CD4-positive, alpha-beta T cell treated with Interleukin-10 for 1 hour (primary cell): ENCODE measurements at places on chromosomes 7 and 10.

GRCh38 chr10:30052062-30052461 is 7.3 kb downstream of the JCAD start:
- no peak for DNase-seq

GRCh38 chr7:24981171-24981951 is 1.4 kb upstream of the OSBPL3 start:
- peak; percentile 41 for DNase-seq

- peak; percentile 24 for DNase-seq
Observed at GRCh38 chr10:93703066-93703465, 674 bp upstream of the FRA10AC1 start.

- DNase-seq, result no peak
Observed at GRCh38 chr7:122132341-122132740, 11.7 kb downstream of the AASS start.

DNA sequence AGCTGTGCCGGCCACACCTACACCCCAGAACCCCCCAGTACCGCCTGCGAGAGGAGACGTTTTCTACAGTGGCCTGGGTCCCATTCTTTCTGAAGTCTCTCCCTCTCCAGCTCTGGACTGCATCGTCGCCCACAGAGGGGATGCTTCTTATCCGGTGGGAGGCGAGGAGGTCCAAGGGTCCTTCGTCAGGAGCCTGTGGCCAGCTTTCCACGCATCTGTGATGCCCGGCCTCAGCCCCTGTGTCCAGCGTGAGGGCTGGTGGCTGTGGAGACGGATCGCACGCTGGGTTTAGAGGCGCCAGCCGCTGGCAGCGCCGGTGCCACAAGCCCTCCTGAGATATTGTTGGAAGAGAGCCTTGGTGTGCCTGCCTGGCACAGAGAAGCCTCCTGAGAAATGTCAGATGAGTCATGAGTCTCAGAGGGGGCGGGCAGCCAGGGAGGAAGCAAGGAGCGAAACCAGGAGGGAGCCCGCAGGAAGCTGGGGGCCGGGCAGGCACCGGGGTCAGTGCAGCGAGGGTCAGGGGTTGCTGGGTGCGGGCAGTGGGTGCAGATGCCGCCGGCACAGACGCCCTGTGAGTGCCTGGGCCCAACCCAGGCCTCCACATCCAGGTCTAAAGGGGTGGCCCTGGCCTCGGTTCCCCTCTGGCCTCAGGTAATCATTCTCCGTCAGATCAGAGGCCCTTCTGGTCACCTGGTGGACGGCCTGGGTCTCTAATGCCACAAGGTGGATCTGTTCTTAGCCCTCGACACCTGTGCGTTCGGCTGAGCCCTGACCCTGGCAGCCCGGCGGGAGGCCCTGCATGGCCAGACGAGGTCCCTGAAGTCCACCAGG is 86.0 kb upstream of the DIP2C start:
- DNase-seq, result no peak

- no peak for DNase-seq
Observed at GRCh38 chr10:71210542-71210871, 1.9 kb upstream of the UNC5B start.

DNA sequence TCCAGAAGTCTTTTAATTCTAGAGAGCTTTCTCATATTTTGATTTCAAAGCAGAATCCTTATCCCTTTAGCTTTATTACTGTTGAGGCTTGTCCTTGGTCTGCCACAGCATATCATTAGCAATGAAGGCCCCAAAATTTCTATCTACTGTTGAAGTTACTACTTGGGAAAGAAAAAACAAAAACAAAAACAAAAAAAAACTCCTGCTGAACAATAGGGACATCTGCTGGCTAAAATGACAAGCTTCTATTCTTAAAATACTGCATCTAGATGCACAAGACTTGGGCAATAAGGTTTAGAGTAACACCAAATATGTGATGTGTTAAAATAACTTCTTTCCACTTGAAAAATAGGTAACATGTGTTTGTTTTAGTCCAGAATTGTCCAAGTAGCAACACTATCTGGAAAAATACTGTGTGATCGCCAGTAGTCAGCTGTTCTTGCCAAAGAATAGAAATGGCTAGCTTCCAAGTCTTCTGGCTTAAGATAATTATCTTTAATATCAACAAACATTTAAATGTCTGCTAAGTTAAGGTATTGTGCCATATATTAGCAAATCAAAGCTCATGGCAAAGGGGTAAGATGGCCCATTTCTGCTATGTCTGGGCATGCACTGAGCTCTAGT is 3.8 kb upstream of the DMTF1 start:
- peak; percentile 40 for DNase-seq

GRCh38 chr7:151174246-151175046 is 7.0 kb upstream of the GBX1 start:
- peak; percentile 26 for DNase-seq

DNA sequence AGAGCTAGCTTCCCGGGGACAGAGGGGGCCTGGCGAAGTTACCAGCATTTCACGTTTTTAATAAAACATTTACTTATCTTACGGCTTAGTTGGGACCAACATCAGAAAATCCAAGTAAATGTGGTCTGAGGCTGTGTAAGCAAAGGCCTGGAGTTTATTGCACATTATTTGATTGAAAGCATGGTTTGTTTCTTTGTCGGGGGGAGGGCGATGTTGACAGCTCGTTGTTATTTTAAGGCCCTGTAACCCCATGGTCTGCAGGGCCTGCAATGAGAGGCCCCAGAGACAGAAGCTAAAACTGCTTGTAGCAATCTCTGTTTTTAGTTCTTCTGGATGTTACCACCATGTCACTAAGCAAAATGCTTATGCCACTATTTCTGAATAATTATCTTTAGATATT is 88.9 kb downstream of the MYOF start:
- no peak for DNase-seq

GRCh38 chr10:51767103-51767763 is 67.8 kb upstream of the CSTF2T start:
- no peak for DNase-seq

DNA sequence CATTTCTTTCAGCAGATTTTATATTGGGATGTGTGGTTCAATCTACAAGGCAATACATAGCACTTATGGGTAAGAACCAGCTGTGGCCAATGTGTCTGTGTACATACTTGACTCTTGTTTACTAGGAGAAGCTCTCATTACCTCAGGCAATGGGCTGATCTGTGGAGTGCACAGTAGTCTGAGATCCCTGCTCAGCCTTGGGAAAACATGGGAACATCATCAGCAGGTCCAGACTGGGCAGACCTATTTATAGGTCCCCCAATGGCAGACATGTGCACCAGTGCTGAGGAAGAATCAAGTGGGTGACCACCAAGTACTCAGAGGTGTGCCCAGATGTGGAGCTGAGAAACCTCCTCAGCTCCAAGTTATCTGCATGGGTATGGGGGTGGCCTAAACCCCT is 349.7 kb downstream of the KIF20B start:
- DNase-seq, result no peak

DNA sequence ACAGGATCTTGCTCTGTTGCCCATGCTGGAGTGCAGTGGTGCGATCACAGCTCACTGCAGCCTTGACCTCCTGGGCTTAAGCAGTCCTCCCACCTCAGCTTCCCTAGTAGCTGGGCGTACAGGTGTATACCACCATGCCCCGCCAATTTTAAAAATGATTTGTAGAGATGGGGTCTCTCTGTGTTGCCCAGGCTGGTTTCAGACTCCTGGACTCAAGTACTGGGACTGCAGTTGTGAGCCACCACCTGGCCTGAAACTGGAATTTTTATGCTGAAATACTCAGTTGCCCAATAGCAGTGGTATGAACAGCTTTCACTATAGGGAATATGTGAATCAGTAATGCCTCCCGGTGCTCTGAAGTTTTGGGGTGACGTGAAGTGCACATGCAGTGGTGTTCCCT is 7.6 kb downstream of the ZRANB1 start:
- no peak for DNase-seq

GRCh38 chr7:101543242-101543766 is 85.8 kb downstream of the MYL10 start:
- DNase-seq, result no peak

DNA sequence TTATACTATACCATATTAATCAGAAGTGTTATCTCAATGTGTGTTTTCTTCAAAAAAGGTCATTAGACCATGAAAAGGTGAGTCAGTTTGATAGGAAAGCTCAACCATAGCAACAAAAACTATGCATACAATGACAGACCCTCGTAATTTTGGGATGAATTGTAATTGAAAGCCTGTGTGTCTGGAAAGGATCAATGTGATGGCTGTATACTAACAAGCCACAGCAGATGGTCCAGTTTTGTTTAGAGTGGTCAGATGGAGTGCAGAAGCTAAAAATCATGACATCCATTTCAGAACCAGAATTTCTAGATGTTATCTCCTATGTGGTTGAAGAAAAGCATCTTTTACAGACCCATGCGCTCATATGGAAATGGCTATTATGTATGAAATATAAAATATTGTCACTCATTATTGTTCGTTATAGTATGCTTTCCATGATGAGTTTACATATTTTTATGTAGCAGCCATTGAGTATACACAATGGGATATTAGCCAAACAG is 88.3 kb upstream of the CNTNAP2 start:
- no peak for DNase-seq

DNA sequence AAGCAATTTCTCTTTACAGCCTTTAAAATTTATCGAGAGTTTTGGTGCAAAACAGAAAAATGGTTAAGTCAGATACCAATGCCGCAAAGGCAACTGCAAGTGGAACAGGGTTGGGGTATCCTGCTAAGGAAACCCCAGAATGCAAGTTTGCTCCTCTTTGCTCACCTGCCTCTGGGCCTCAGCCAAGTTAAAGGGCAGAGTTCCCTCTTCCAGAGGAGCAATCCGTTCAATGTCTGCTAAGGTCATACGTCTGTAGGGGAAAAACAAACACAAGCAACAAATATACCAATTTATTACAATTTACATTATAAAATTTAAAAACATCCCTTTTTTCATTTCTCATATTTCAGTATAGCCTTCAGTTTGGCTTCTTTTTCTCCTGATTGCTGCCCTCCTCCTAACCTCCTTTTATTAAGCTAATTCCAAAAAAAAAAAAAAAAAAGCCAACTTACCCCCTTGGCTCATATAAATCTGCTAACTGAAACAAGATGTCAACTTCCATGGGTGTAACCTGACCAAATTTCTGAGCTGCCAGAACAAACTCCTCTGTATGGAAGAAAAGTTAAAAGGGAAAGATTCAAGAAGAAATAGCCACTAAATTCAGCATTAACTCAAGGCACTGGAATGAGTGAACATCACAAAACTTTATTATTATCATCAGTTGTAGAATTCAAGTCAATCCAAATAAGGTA is 132.6 kb downstream of the SLC25A13 start:
- DNase-seq, result no peak

DNA sequence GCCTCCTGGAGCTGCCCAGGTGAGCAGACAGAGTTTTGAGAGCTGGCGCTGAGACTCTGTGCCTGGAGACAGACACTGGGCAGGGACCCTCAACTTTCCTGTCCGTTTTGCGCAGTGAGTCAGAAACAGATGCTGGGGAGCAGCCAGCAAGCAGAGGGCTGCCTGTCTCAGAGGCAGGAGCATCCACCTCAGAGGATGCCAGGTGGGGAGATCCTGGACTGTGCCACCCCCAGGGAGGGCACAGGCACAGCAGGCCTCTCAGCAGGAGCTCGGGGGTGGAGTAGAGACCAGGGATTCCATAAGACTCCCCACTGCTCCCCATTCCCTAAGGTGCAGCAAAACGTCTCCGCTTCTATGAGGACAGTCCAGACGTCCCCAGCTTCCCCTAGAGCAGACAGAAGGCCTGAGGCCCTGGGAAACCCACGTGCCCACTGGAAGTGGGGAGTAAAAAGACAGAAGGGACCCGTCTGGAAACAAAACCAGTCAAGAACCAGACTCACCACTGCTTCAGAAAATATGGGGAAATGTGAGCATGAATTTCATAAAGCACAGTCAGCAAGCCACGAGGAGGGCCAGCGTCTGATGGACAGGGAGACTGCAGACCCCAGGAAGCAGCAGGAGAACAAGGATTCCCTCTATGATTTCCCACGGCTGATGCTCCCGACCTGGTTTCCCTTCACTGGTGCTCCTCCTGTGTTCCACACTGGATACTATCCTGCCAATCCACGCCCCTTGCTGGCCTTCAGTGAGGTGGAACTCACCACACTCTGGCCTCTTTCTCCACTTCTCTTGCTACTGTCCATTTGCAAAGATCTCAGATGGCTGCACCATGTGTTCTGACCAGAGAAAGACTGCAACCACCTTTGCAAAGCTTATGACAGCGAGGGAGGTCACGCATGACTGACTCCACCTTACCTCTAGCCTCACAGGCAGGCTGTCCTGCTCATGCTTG is 151.3 kb upstream of the FAM20C start:
- DNase-seq, result no peak

DNA sequence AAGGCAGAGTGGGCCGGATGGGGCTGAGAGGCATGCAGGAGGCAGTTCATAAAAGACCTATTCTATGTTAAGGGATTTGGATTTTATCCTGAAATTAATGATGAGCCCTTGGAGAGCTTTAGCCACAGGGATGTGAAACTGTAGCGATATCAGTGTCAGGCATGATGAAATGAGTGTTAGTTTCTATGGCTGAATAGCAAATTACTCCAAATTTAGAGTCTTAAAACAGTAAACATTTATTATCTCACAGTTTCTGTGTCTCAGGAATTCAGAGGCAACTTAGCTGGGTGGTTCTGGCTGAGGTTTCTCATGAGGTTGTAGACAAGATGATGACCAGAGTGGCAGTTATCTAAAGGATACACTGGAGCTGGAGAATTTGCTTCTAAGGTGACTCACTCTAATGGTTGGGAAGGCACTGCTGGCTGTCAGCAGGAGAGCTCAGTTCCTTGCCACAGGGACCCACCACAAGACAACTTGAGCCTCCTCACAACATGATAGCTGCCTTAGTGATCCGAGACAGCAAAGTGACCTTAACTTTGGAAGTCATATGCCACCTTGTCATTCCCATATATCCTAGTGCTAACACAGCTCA is 36.7 kb upstream of the SFTPD start:
- no peak for DNase-seq

- DNase-seq, result no peak
Observed at GRCh38 chr7:28806841-28807240, 151.3 kb downstream of the TRIL start.

DNA sequence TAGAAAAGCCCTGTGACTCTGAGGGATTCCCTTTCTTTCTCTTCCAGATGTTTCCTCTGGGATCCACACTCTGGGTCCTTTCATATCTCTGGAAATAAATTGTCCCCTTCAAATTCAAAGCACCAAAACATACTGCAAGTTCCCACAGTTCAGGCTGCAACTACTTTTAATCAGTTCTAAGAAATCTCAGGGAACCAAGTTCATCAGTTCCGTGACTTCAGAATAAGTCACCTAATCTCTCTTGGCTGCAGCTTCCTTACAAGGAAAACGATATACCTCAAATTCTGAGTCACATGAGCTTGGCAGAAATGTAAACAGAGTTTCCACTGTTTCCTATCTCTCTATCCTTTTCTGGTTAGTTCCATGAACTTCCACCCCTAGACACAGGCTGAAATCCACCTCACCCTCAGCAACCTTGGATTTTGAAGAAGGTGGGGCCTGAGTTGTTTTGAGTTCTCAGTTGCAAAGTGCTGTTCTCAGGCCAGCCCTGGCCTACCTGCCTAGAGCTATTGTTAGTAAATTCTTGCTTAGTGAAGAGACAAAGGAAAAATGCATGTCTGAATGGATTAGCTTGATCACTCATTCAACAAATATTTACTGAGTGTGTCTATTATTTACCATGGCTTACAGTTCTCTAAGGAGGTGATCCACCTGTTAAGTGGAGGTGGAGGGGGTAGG is 59.3 kb upstream of the IL6 start:
- no peak for DNase-seq
